ENCODE measurements at places on chromosomes 4 and X.
A peak's percentile ranks its signal among the peaks of the same experiment; 100 is the strongest.

- DNase-seq = no peak
Measured at GRCh38 chrX:47941423-47941822, 62.4 kb downstream of the ZNF182 start.

DNA sequence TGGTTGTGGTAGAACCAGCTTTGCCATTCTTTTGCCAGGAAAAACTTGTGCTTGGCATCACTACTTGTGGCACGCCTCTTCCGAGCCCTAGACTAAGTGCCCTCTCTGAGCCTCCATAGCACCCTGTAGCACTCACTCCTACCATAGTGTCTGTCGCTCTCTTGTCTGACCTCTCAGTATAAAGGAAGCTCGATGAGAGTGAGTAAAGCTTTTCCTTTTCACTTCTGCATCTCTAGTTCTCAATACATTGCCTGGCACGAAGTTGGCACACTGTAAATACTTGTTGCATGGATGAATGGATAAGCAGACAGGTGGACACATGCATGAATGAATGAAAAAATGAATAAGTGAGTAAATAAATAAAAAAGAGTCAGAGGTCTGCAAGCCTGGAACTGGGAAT lies 48.3 kb downstream of the TLR10 start:
- DNase-seq = no peak

DNA sequence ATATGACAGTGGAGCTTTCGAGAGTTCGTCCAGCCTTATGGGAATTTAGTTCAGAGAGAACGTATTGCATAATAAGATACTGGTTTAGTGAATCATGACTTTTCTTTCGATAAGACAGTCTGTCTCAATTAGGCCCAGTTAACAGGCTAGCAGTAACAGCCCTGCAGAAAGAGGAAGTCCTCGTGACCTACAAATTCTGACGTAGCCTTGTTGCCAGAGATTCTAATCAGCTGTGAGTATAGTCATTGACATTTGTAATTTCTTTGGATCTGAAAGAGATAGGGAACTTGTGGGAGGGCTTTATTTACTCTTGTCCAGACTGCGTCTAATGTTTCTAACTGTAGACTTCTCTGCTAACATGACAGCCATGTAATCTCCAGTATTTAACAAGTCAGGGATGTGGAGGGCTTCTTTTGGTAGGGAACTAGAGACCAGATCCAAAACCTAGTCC lies 15.8 kb downstream of the ART3 start:
- no peak for DNase-seq

- peak; percentile 22 for DNase-seq
Measured at GRCh38 chr4:25182937-25183336, 22.7 kb upstream of the SEPSECS start.

GRCh38 chr4:153062652-153063168 lies 126.6 kb downstream of the FHDC1 start:
- DNase-seq = no peak

All from nephron progenitor cell (in vitro differentiated cells).